Forelimb muscle (tissue), 1 donor: ENCODE measurements at places on chromosomes 6 and 20.

GRCh38 chr6:143539106-143539505 lies 27.6 kb upstream of the FUCA2 start:
- no peak for DNase-seq

DNA sequence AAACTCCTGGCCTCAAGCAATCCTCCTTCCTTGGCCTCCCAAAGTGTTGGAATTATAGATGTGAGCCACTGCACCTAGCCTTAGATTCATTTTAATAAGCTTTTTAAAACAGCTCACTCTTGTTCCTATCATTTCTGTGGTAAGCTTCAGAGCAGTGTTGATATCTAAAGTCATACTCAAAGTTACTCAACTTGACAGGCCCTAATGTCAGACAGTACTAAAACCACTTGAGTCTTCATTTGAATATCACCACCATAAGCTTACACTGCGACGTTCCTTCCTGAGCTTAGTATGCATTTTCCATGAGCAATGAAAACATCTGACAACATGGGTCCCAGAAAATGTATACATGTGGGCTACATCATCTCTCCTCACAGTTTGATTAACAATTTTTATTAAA lies 6.0 kb downstream of the FUCA2 start:
- no peak for DNase-seq

- no peak for DNase-seq
Measured at GRCh38 chr20:59006864-59007664, at the start of gene CTSZ. Gene CTSZ (minus strand): TSS chr20:59007254. CDS start chr20:59007128, 126 bp downstream.

DNA sequence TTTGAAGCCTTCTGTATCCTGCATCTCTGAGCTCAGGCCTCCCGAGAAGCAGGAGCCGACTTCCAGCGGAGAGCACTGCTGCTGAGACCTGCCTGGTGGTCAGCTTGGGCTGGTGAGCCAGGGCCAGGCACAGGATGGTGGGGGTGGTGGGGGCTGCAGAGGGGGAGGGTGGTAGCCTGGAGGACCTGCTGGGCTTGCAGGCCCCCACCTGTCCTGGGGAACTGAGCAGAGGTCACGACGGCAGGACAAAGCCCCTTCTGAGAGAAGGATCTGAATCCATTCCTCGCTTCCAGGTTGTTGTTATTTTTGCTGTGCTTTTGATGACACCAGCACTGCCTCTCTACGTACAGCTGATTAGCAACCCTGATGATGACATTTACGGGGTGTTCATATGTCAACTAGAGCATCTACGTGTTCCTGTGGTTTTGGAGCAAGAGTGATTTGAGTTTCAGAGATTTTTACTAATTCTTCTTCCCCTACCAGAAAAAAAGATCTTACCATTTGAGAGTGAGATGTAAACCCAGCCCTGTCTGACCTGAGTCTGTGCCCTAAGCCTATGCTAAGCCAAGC lies 35.7 kb upstream of the CD93 start:
- no peak for DNase-seq

DNA sequence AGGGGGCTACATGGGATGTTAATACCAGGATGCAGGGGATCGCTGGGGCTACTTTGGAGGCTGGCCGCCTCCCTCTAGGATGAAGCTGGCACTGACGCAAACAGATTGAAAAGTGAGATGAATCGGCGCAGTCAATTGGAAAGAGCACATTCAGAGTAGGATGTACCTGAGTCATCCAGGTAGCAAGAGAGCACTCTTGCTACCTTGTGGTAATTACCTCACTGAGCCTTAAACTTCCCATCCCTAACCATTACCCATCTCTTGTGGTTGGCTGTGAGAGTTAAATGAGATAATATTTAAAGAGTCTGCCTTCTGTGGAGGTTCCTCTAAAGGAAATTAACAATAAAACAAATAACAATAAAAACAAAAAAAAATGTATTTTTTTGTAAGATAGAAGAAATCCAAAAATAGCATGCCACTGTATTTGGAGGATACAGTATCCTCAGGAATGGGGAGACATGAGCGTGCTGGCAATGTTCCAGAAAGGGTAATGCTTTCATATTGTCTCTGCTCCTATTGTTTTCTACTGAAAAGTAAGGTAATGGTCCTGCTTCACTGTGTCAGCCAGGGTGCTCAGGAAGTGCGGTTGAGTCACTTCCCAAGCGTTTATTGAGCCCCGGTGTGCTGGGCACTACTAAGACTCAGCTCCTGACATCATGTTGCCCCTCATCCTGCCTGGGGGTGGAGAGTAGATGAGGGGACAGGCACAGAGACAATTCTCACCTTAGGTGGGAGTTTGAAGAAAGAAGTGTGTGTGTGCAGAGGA lies 301.1 kb downstream of the EYA4 start:
- DNase-seq: no peak

GRCh38 chr6:5082487-5083306 lies 2.4 kb upstream of the PPP1R3G start:
- DNase-seq: no peak

GRCh38 chr20:22584922-22585785 lies 782 bp upstream of the FOXA2 start:
- DNase-seq: no peak

- no peak for DNase-seq
Measured at GRCh38 chr6:35647400-35647799, 41.3 kb downstream of the FKBP5 start.

DNA sequence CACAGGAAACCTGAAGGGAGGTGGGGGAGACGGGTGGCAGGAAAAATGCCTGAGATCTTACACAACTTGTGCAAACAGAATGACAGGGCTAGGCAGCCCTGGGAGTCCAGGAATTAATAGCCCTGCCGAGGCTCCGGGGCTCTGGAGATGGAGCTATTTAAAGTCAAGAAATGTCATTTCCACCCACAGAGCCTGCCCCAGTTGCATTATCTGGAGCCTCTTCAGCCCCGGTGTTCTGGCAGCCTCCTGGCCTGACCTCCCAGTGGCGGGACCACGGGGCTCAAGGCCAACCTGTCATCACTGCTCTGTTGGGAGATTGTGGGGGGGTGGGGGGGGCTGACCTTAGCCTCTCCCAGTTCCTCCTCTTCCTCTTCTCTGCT lies 28.5 kb upstream of the SCUBE3 start:
- no peak for DNase-seq

- no peak for DNase-seq
Measured at GRCh38 chr6:4486568-4487315, 289.5 kb upstream of the CDYL start.

DNA sequence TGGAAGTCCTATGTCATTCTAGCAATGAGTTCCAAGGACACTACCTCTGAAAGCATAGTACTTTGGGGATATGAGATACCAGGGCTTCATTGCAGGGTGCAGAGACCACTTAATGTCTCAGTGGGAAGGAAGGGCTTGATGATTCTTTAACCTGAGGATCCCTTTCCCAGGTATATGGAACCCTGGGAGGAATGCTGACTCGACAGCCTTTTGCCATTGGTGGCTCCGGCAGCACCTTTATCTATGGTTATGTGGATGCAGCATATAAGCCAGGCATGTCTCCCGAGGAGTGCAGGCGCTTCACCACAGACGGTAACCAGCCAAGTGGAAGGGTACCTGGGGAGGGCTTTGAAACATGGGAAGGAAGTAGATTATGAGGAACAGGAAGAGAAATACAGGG lies 4.2 kb downstream of the PSMB9 start:
- no peak for DNase-seq

GRCh38 chr6:126444659-126445273 lies 104.9 kb downstream of the CENPW start:
- DNase-seq: no peak

DNA sequence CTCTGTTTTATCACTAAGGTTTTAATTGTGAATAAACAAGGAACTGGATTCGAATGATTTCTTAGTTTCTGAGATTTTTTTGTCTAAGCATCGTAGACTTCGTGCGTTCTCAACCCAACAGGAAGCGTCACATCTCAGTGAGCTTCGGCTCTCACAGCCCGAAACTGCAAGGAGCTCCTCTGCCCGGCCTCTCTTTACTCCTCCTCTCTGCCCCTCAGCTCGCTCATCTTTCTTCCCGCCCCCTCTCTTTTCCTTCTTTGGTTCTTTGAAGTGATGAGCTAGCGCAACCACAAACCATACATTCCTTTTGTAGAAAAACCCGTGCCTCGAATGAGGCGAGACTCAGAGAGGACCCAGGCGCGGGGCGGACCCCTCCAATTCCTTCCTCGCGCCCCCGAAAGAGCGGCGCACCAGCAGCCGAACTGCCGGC lies 480 bp upstream of the NT5E start:
- DNase-seq: no peak

DNA sequence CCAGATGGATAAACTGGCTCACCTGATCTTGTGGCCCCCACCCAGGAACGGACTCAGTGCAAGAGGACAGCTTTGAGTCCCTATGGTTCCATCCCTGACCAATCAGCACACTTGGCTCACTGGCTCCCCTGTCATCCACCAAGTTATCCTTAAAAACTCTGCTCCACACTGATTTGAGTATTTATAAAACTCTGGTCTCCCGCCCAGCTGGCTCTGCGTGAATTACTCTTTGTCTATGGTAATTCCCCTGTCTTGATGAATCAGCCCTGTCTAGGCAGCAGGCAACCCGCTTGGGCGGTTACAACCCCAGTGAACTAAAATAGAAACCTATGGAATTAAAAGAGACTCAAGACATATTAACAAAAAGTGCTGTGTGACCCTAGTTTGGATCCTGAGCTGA lies 38.1 kb upstream of the CD83 start:
- no peak for DNase-seq

DNA sequence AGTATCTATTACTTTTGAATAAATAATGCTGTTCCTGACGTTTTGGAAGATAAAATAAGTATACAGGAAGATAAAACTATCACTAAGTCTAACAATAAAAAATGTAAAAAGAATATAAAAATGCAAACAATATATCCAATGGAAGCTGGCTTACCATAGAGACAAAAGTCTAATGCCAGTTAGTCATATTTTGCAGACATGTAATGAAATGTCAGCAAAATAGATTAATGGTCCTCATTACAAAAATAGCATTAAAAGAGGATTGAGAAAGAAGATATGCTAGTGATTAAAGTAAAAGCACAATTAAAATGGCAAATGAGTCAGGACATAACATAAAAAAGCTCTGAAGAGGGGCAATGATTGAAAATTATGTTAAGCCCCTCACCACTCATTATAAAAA lies 265.0 kb downstream of the MMUT start:
- no peak for DNase-seq

- no peak for DNase-seq
Measured at GRCh38 chr6:7805850-7806214, 79.9 kb downstream of the BMP6 start.

DNA sequence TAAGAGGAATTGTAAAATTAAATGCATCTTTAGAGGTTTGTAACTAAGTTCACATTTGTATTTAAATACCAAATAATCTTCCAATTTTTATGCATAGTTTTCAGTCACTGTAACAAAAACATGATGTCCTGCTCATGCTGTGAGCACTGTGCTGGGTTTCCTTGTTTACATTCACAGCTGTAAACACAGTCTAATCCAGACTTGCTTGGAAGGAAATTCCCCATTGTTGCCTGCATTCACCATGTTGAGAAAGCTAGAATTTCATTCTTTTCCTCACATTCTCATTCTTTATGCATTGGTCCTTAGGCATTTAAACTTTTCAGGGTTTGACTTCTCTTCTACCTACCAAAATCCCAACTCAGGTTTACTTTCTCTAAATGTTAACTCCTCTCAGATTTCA lies 242.0 kb upstream of the TBX18 start:
- no peak for DNase-seq

DNA sequence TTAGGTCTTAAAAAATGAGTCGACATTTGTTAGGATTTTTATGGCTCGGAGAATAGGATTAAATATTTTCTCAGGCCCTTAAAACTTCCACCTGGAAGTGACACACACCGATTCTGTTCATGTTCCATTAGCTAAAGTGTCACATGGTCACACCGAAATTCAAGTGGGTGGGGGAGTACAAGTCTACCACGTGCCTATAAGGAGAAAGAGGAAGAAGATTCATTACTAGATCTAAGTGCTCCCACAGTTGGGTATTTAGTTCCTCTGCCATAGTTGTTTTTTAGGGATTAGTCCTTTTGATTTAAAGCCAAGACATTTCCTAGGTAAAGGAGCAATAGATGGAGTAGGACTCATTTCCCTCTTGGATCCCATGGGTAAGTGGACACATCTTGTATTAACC lies 4.9 kb upstream of the TOX2 start:
- no peak for DNase-seq

GRCh38 chr20:46779831-46780230 lies 70.4 kb downstream of the SLC2A10 start:
- DNase-seq: no peak

- DNase-seq: no peak
Measured at GRCh38 chr6:40735121-40735520, 148.0 kb upstream of the LRFN2 start.

DNA sequence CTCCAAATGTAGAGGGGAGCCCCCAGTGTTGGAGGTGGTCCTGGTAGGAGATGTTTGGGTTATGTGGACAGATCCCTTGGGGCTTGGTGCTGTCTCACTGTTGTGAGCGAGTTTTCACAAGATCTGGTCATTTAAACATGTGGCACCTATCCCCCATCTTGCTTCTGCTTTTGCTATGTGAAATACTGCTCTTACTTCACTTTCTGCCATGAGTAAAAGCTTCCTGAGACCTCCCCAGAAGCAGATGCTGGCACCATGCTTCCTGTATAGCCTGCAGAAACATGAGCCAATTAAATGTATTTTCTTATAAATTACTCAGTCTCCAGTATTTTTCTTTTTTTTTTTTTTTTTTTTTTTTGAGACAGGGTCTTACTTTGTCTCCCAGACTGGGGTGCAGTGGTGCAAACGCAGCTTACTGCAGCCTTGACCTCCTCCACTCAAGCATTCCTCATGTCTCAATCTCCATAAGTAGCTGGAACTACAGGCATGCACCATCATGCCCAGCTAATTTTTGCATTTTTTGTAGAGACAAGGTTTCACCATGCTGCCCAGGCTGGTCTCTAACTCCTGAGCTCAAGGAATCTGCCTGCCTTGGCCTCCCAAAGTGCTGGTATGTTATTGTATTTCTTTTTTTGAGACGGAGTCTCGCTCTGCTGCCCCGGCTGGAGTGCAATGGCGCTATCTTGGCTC lies 177.1 kb downstream of the ALDH8A1 start:
- no peak for DNase-seq

GRCh38 chr20:63530788-63531160 lies 6.4 kb downstream of the PTK6 start:
- DNase-seq: no peak

DNA sequence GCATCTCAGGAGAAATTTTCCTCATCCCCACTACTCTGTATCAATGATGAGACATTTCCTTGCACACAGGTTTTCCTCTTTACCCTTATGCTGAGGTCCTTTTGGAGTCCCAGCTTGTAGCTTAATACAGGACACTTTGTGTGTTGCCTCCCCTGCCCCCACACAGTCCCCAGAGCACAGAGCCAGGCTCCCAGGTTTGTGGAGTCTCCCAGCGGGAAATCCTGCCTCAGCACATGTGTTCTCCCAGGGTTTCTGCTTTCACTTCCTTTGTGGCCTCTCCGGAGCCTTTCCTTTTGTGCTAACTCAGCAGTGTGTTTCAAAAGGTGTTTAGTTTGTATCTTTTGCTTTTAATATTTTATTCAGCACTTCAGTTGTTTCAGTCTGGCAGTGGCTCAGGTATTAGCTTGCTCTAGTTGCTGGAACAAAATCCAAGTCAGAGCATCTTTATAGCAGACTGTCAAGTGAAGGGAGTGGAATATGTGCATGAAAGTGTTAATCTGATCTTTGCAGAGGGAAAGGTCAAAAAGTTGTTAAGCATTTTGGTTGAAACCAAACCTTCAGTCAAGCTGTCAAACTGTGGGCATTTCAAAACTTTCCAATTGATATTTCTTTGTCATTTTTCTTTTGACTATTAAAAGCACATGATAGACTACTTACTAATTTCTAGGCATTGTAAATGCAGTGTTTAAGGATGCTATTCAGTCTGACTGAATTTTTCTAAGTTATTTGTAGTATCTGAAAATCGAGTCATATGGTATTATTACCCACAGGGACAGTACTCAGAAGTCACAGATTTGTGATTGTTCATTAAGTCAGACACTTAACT lies 8.6 kb downstream of the SNX9 start:
- DNase-seq: no peak
